ENCODE measurements at places on chromosomes 11 and 22.

- no peak for DNase-seq
These were observed 25.5 kb downstream of the SLC5A12 start for GRCh38 chr11:26696330-26696729.

GRCh38 chr11:74989260-74989638, 516 bp downstream of the NEU3 start:
- peak; percentile 43 for DNase-seq

DNA sequence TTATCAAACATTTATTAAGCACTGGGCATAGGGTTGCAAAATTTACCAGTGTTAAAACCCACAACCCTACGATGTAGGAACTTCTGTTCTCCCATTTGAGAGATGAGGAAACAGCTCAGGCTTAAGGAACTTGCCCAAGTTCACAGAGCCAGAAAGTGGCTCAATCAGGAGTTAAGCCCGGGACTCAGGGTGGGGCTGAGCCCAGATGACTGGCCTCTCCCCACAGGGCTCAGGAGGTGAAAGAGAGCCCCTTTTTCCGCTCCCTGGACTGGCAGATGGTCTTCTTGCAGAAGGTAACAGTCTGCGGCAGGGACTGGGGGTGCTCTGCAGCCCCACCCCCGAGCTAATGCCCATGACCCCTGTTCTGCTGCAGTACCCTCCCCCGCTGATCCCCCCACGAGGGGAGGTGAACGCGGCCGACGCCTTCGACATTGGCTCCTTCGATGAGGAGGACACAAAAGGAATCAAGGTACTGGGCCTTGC, 5.6 kb upstream of the ANKRD13D start:
- no peak for DNase-seq

GRCh38 chr11:119509282-119509841, 86.4 kb upstream of the THY1 start:
- DNase-seq: no peak

- no peak for DNase-seq
These were observed 390.1 kb upstream of the B3GAT1 start for GRCh38 chr11:134802116-134802515.

DNA sequence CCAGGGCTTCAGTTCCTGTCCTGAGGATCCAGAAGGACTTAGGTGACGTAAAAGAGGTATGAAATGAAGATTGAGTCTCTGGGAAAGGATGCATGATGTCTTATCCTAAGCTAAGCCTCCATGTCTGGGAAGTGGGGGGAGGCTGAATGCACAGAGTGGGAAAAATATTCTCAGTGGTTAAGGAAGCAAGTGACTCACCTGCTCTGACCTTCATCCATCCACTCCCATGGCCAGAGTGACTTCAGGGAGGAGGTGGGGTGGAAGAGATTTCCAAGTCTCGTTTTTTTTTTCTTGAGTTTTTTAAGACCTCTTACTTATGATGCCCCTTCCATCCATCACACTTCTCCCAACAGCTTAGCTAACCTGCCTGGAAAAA, 32.5 kb upstream of the POLD3 start:
- no peak for DNase-seq

DNA sequence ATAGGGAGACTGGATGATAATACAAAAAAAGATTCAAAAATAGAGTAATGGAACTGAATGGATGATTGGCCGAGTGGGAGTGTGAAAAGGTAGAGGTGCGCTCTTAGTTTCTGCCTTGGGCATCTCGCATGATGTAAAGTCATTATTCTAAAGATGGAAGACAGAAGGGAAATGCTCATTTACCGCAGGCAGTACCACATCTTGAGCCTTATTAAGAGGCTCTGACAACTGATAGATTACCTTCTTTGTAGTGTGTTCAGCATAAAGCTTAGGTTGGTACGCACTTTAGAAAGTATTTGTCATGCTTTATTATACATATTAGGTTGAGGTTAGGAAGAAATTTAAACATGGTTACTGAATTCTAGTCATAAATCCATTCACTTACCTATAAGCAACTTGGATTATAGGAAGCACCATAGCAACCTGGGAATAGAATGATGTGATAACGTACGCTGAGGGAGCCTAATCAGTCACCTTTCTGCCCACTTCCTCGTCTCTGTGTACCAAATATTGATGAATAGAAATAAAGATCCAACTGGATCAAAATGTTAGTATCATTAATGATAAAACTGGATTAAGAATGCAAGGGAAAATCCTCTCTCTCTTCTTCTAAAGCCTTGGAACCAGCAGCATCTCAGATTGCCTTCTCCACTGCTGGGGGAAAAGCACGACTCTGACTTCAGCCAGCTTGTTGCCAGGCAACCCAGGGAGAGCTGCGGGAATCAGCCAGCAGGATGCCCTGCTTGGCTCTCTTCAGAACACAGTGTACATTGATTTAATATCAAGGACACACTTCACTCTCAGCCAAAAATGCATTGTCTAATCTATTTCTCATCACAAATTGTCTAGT, 29.0 kb upstream of the VWA5A start:
- DNase-seq: no peak

GRCh38 chr11:102669664-102670063, 35.9 kb downstream of the MMP27 start:
- no peak for DNase-seq

DNA sequence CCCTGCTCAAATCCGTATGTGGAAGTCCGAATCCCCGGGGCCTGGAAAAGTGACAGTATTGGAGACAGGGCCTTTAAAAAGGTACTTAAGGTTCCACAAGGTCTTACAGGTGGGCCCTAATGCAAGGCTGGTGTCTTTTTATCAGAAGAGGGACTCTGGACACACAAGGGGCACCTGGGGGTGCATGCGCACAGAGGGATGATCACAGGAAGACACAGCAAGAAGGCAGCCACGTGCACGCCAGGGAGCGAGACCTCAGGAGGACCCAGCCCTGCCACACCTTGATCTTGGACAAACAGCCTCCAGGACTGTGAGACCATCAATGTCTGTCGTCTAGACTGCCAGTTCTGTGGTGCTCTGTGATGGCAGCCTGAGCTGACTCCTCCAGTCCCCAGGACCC, 96.5 kb downstream of the SHANK2 start:
- DNase-seq: no peak

DNA sequence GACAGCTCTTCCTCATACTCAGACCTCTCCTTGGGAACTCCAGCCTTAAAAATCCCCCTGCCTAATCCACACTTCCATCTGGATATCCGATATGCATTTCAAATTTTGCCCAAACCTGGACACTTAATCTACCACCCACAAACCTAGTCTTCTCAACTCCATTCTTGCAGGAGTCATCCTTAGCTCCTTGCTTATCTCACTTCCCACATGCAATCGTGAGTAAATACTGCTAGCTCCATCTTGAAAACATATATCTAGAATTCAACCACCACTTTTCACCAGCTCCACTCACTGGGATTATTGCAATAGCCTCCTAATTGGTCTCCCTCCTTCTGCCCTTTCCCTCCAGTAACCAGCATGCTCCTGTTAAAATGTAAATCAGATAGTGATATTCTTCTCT, 2.6 kb upstream of the MYOD1 start:
- DNase-seq: no peak

- DNase-seq: peak; percentile 83
These were observed 6.3 kb upstream of the KCNJ5 start for GRCh38 chr11:128884703-128885338.

DNA sequence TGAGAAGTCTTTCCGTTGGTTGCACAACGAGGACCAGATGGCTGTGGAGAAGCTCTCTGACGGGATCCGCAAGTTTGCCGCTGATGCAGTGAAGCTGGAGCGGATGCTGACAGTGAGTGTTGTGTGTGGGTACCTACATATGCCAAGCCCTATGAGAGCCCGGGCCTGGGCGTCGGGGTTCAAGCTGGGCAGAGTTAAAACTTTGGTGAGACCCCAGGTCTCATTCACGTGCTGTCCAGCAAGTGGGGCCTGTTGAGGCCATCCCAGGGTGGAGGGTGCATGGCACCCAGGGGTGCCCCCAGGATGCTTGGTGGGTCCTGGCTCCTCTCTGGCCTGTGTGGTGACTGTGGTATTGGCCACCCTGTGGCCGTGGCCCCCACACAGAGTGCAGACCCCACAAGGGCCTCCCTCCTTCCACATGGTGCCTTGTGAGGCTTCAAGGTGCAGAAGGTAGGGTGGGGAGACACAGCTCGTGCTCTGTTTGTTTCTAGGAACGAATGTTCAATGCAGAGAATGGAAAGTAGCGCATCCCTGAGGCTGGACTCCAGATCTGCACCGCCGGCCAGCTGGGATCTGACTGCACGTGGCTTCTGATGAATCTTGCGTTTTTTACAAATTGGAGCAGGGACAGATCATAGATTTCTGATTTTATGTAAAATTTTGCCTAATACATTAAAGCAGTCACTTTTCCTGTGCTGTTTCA, 12.8 kb downstream of the GATD1 start:
- DNase-seq: no peak

GRCh38 chr22:38327396-38327795, 10.2 kb upstream of the CSNK1E start:
- no peak for DNase-seq

DNA sequence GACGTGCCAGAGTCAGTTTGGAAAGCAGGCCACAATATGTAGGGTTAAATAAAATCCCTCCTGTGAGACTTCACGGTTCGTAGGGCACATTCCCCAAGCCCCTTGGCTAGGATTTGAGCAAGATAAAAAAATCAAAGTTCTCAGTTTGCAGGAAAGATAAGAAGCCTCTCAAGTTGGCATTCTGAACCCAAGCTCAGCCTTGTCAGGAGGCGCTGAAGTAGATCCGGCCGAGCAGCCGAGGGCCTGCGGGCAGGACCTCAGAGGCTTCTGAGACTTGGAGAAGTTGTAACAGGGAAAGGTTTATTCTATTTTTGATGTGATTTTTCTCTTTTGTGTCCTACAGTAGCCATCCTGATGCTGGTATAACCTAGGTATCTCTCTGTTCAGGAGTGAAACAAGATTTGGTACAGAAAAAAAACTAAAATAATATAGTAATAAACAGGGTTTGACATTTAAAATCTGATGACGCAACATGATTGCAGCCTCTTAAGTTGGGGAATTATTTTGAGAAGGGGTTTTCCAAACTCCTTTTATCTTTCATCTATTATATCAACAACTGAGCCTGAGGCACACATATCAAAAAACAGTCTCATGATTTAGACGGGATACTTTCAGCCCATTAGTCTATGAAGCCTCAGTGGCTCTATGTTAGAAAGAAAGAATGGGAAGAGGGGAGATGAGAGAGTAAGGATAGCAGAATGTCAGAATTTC, 10.1 kb downstream of the PATE2 start:
- DNase-seq: no peak

GRCh38 chr11:95507794-95508193, 276.8 kb upstream of the SESN3 start:
- peak; percentile 16 for DNase-seq

GRCh38 chr11:34354782-34355181, 3.0 kb downstream of the ABTB2 start:
- DNase-seq: no peak

DNA sequence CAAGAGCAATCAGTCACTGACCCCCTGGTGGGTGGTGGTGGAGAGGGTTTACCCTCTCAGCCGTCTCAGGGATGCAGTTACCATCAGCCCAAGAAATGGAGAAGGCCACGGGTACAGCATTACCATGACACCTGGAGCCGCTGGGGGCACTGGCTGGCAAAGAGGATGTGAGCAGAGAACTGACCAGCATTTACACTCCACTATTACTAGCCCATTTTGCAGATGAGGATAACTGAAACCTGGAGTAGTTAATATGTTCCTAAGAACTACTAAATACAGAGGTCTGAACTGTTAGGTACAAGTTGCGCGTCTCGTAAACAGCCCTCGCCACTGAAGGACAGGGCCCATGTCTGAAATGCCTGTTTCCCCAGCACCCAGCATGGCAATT, 79.0 kb downstream of the TIMP3 start:
- DNase-seq: no peak

DNA sequence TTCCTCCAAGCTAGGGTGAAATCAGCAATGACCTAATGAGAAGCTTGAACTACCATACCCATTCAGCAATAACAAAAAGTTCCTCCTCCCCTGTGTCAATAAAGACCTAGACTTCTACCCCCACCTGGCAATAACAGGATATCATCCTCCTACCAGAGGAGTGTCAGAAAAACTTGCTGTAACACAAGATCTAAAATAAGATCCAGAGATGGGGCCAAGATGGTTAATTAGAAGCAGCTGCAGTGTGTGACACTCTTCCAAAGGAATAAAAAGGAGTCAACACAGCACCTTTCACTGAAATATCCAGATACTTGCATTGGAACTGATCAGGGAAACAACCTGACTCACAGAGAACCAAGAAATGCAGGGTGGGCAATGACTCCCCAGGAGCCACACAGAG, 84.4 kb upstream of the ARHGAP42 start:
- DNase-seq: no peak

- no peak for DNase-seq
These were observed 45.8 kb downstream of the LRFN4 start for GRCh38 chr11:66902486-66903177.

DNA sequence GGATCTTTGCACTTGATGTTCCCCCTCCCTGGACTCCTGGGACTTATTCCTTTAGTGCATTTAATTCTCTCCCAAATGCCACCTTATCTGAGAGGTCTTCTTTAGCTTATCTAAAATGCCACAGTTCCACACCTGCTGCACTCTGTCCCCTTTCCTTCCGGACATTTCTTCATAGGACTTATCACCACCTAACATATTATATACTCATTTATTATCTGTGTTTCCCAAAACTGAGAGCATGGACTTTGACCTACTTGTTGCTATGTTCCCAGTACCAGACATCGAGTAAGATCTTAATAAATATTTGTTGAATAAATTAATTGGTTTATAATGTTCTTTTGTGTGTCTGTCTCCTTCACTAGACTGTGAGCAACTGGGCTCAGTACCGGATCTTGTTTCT, 585.3 kb downstream of the INSC start:
- no peak for DNase-seq

GRCh38 chr11:116511684-116512083, 261.1 kb downstream of the BUD13 start:
- no peak for DNase-seq
